ENCODE measurements at places on chromosomes 11 and 22.

DNA sequence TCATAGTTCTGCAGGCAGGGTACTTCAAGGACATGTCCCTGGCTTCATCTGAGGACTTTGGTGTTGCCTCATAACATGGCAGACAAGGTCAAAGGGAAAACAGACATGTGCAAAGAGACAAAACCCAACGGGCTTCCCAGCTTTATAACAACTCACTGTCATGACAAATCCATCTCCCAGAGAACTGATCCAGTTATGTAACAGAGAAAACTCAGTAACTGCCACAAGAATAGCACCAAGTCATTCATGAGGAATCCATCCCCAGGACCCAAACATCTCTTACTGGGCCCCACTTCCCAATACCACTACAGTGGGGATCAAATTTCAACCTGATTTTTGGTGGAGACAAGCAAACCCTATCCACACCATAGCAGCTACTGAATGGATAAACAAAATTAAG is 13.0 kb downstream of the OR52N4 start:
- no peak for DNase-seq

DNA sequence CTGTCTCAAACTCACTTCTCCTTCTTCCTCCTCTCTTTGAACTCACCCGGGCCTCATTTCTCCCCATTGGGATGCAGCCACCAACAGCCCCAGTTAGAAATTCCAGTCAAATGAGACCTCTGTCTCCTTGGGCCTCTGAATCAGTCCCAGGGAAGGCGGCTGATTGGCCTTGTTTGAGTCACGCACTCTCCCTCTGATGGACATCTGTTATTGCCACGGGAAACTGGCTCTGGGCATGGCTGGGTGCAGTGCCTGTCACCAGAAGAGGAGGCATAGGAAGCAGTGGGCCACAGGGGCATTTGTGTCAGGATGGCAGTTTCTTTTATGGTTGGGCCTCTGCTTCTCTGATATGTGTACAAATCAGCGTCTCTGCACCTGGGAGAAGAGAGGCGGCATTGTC is 9.6 kb upstream of the WNT11 start:
- no peak for DNase-seq

DNA sequence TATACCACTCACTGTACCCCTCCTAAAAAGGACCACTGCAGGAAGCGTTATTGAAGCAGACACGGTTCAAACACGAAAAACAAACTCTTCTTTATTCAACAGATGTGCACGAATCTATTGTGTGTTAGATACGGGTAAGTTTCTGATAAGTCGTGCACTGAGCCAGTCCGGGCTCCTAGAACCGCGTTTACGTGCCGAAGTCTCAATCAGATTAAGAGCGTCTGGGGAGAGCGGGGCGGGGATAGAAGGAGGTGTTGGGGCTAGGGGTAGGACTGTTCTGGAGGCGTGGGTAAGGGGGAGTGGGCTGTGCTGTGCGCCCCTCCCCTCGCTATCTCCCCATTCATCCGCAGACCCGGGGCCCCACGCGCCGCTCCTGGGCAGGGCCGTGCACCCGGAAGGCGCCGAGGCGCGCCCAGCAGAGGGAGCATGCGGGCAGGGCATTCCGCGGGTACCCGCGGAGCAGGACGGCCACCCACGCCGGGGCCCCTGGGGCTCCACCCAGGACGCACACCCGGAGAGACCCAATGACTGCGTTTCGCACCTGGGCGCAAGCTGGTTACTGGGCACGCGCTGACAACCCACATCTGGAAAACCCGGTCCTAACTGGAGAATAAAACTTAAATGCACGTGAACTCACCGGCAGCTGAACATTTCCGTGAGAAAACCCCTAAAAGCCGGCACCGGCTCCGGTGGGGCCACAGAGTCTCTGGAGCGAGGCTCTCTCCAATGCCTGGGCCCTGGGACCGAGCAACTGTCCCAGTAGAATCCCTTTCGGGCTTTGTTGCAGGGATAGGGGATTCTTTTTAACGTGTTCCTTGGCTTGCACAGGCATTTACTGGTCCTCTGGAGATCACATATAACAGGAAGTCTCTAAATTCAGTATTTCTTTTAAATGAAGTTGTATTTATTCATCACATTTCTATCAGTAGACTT is 40.6 kb downstream of the WEE1 start:
- peak; percentile 72 for DNase-seq

- no peak for DNase-seq
Measured at GRCh38 chr22:25874327-25874726, 132.3 kb downstream of the MYO18B start.

- DNase-seq = no peak
Measured at GRCh38 chr11:41845066-41845465, 385.6 kb upstream of the LRRC4C start.

GRCh38 chr11:125902277-125902926 is 604 bp downstream of the PUS3 start:
- no peak for DNase-seq

DNA sequence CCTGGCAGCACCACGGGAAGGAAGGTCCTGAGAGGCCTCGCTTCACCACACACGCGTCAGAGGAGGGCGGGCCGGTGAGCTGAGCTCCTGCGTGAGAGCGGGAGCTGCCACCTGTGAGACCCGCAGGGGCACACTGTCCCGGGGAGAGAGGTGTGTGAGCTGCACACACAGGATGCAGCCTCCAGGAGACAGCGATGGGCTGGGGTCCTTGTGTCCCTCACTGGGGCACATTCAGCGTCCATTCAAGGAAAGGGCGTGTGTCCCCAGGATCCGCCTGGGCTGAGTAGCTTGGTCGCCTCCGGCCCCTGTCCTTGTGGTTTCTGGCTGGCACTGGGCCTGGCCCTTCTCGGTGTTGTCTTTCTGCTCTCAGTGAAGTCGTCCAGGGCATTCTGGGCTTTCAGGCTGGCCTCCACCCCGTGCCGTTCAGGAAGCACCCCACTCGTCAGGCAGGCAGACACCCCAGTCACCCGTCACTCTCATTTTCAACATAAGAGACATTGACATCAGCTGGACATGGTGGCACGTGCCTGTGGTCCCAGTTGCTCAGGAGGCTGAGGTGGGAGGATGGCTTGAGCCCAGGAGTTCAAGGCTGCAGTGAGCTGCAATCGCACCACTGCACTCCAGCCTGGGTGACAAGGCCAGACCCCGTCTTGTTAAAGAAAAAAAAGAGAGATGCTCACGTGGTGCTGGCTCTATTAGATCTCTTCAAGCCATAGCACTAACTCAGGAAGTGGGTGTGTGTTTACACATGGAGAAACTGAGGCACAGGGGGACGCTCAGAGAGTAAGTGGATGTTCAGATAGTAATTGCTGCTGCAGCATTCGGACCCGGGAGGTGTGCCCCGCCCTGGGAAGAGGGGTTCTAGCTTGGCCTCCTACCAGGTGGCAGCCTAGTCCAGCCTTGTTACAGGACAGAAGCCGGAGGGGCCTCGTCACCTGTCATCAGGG is 1081.6 kb downstream of the BRD1 start:
- no peak for DNase-seq

DNA sequence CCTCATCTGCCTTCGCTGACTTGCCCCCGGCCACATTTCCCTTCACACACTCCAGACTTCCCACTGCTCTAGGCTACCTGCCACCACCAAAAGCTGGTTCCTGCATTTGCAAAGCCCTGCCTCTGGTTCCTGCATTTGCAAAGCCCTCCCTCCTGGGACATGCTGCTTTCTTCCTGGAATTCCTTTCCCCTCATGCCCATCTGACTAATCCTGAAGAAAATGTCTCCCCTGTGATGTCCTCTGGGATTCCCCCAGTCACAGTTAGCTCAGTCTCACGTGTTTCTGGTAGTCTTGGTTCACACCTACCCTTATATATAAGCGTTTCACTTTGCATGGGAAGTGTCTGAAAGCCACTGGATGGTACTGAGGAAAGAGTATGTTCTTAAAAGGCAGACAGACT is 206.9 kb downstream of the DBX1 start:
- DNase-seq = no peak

- no peak for DNase-seq
Measured at GRCh38 chr11:58616594-58616993, 5.9 kb upstream of the CNTF start.

GRCh38 chr11:1744891-1745700 is 5.3 kb downstream of the IFITM10 start:
- DNase-seq = no peak

DNA sequence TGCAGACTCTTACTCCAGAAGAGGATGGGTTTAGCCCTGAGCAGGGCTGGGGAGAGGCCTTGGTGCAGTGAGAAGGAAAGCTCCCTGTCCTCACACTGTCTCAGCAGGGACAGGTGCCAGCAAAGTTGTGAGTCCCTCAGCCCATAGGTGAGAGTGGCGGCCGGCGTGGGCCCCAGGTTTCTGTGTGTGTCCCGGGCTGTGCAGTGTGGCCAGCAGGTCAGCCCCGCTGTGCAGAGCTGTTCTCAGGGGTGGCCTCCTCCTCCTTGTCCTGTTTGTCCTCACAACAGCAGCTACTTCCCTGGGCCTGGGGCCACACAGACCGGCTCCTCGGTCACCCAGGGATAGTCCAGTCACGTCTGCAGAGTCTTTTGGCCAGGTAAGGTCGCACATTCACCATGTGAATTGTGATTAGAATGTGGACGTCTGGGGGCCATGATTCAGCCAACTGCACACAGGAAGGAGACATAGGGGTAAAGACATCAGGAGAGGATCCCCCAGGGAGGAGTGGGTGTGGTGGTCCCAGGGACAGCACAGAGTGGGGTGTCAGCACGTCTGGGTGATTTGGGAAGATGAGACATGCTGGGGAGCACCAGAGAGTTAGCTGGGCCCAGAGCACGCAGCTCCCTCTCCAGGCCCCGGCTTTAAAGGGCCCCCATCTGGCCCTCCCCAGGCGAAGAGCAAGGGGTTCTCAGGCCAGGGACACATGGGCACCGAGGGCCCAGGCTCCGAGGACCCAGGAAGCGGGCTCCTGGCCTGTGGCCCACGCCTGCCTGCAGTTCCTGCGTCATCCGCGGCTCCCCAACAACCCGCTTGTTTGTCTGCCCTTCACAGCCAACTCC is 81.6 kb downstream of the MYEOV start:
- no peak for DNase-seq

DNA sequence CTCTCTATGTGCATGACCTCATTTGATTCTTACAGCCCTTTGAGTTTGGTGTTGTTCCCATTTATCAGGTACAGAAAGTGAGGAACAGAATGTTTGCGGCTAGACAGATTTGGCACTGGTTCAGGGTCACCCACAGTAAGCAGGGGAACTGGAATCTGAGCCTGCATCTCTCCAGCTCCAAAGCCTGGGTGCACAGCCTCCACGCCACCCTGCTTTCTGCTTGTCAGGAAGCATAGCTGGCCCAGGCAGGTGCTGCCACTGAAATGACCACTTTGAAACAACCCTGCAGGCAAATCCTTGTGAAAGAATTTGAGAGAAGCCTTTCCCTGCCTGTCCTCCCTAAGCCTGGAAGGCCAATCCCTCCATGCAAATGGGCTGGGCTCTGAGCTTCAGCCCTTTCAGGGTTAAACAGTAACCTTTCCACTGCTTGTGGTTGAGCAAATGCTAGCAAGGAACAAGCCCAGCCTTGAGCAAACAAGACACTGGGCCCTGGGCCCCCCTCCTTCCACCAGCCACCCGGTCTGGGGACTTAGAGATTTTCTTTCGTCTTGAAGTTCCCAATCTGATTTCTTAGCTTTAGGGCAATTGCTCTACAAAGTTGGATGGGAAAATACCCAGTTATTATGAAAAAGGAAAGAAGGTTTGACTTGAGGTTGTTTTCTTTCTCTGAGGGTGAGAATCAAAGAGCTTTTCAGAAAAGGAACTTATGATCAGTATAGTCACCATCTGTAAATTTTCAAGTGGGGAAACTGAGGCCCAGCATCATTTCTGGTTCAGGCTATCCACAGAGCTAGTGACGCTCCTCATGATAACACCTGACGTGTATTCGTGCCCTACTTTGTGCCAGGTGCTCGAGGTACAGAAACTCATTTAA is 19.4 kb downstream of the EHF start:
- DNase-seq = no peak

DNA sequence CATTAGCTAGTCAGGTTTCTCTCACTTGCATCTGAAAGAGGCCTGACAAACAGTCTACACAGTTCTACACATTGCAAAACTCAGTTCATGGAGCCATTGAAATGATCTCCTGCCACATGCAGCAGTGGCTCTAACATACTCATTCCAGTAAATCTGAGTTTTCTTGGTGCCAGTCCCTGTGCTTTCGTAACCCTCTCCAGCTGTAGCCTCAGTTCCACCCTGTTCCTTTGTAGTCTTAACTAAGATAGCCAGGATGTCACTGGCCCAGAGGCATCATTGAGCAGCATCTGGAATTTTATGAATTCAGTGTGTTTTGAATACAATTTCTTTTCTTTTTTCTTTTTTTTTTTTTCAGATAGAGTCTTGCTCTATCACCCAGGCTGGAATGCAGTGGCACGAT is 37.4 kb upstream of the ZBED5 start:
- DNase-seq = no peak

GRCh38 chr22:49996518-49997250 is 15.9 kb downstream of the IL17REL start:
- no peak for DNase-seq

DNA sequence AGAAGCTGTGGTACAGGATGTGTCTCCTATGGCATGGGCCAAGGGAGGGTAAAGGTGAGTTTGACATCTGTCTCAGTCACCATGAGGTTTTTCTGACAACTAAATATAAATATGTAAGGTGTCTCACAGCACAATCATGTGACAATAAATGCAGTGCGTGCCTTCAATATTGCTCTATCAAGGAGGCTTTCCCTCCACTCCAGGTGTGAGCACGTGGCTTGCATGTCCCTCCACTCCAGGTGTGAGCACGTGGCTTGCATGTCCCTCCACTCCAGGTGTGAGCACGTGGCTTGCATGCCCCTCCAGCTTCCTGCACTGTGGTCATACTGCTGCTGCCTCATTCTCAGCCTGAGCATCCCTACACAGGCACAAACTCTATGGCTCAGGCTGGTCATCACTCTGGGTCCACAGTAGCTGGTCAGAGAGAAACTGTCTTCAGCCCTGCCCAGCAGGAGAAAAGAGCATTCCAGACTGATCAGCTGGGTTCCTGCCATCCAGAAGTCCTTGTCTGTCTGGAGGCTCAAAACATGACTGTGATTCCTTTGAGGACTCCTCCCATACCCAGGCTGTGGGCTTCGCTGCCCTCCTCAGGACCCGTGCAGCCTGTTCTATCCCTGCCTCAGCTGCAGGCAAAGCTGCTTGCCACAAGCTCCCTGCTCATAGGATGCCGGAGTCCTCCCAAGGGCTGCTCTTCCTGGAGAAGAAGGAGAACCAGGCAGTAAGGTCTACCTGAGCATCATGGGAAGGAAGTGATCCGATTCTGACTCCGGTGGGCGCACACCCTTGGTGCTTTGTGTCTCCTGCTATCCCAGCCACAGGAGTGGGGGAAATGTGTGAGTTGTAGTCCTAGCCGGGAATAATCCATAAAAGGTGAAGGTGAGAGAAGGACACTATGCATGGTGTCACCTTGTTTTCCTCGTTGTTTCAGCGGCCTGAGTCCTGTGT is 33.4 kb upstream of the VPREB1 start:
- DNase-seq = no peak

DNA sequence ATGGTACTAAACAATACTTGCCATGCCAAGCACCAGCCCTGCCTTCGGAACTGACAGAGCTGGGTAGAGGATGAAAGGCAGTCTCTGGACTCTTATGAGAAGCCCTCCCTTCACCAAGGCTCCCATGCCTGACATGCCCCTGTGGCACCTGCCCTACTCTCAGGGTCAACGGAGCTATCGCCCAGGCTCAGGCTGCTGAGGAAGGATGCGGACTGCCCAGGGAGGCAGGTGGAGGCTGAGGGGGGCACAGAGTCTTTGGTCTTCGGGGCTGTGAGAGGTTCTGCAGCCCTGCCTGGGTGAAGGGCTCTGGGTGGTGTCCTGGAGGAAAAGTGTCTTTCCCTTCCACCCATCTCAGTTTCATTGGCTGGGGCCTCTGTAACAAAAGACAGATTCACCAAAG is 290.8 kb upstream of the B3GAT1 start:
- DNase-seq = no peak
